ENCODE measurements at places on chromosomes 5 and 9.

- DNase-seq: no peak
These were observed 269.0 kb downstream of the DENND1A start for GRCh38 chr9:123660691-123661466.

DNA sequence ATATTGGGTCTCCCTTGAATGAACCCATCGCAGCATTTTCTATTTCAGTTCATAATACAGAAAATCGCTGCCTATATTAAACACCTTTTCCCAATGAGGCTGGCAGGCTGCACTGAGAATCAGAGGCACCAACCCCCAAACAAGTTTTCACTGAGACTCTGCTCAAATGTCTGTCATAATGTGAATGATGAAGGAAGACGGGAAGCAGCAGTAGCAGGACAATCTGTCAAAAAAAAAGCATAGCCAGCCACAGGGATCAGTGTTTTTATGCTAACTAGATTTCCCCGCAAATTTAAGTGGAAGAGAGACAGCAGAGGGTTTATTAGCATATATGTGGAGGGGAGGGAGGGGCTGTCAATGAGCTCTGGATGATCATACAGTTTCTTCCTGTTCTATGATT is 162.7 kb upstream of the PDE4D start:
- DNase-seq: no peak

- no peak for DNase-seq
These were observed 170.4 kb downstream of the FOCAD start for GRCh38 chr9:20854444-20854843.

- no peak for DNase-seq
These were observed 69.6 kb downstream of the NMUR2 start for GRCh38 chr5:152335461-152335860.

DNA sequence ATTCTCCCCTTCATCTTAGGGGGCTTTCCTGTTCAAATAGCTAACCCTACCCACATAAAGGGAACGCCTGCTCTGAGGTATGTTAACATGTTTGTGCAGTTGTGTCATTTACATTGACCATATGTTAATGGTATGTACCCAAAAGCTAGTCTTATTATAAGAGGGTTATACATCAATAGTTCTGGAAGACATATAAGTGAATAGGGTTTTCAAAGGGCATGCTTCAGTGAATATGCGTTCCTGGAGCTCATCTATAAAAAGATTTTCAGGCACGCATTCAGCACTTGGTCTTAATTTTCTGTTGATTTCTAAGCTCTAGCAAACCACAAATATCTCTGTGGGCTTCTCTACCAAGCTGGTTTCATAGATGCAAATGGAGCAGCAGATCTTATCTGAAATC is 766.1 kb downstream of the IRX1 start:
- no peak for DNase-seq

- DNase-seq: no peak
These were observed 32.0 kb downstream of the TJP2 start for GRCh38 chr9:69206047-69206446.

GRCh38 chr5:77139001-77139400 is 51.9 kb upstream of the ZBED3 start:
- no peak for DNase-seq

DNA sequence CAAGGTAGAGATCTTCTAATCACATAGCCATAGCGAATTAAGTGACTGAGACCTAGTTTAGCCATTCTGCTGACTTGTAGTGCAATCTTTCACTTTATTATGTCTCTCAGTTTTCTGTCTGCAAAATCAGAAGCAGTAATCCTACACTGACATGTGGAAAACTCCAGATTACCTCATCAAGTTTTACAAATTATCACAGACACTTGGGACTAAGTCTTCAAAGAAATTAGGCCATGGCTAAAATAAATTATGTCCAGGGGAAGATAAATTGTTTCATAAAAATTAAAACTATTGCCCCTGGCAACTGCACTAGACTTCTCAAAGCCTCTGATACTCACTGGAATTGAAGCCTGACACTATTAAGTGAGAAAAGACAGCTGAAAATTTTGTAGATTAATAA is 129.9 kb upstream of the RGMB start:
- DNase-seq: no peak

DNA sequence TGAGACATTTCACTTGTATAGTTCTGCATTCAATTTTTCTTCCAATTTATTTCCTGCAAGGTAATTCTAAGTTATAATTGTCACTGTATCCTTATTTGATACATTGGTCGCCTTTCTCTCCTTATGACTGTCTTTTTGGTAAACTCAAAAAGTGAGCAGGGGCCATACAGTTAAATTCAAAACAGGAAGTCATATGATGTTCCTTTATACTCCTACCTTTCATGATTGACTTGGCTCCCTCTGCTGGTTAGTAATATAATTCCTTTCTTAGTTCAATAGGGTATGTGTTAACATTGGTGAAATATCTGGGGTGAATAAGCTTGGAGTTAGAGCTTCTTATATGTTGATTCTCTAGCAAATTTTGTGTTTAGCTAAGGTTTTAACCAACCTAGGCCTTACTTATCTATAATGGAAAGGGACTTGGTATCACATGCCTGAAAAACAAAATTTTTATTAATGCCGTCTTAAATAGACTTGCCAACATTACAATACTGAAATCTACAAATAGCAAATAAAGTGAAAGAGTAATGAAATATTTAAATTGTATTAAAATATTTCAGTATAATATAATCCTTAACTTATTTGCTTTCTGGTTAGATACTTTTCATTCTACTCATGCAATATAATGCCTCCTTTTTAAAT is 6.0 kb upstream of the NIPBL start:
- DNase-seq: peak; percentile 38

DNA sequence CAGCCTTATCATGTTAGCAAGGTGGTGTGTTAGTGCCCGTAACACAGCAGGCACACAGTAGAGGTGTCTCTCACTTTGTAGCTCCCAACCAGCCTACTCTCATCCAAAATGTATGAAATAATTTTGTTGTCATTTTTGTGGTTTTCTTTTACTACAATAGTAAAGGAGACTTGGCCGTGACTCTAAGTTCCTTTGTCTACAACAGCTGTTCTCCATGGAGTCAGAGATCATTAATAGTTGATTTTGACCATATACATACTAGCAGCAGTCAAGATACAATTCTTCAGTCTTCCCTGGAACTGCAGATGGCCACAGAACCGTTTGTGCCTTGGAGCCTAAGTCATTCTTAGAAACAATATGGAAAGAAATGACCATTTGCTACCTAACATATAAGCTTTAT is 567.1 kb downstream of the TLR4 start:
- DNase-seq: no peak

GRCh38 chr5:154729613-154730012 is 25.6 kb upstream of the LARP1 start:
- no peak for DNase-seq

GRCh38 chr5:1101961-1102713 is 9.7 kb downstream of the SLC12A7 start:
- no peak for DNase-seq

GRCh38 chr5:52867809-52868208 is 80.1 kb downstream of the ITGA1 start:
- DNase-seq: no peak

- no peak for DNase-seq
These were observed 186.7 kb upstream of the TLX3 start for GRCh38 chr5:171122372-171122771.

- DNase-seq: no peak
These were observed 16.4 kb downstream of the JADE2 start for GRCh38 chr5:134541736-134542376.

DNA sequence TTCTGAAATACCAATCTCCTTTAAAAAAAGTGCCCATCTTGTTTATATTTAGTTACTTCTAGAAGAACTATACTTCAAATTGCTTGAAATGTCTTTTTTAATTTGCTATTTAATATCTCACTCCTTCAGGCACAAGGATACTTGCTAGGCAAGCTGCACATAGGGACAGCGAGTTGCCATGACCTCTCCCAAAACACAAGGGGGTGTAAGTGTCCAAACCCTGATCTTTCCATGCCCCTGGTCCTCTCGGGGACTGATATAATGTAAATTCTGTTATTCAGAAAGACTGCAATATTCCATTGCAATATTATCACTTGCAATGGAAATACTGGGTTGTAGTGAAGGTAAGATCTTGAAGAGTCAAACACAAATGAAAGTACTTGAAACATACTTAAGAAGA is 480.4 kb downstream of the CETN3 start:
- DNase-seq: no peak

DNA sequence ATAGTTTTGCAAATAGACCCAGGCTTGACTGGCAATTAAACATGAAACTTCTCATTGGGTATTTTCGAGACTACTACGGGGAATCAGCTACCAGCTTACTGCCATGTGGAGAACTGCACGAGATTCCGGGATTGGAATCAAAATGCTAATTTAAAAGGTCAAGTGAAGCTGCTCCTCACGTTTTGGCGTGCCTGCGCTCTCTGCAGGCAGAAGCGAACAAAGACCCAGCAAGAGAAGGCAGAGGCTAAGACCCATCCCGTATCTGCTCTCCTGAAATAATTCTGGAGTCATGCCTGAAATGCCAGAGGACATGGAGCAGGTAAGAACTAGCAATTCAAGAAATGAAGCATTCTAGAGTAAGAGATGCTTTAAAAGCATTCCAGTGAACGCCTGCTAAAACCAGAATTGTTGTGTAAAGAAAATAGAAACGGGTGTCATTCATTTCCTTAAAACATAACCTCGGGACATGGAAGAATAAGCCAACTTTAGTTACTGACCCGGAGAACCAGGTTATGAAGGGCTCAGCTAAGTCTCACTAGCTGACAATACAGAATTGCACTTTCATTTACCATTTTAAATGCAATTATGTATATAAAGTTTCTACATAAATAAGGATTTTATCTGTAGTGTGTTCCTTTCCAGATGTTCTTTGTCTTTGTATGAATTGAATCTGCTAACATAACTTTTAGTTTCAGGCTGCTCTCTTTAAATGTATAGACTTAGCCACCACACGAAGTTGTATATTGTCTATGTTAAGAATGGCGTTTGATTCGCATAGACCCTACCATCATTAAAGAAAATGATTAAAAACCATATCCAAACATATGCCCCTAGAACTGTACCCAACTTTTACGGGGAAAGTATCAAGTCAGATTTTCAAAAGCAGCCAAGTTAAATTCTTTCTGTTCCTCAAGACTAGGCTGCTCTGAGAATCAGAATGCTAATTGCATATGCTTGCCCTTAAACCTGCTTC is 2.0 kb upstream of the MAT2B start:
- peak; percentile 60 for DNase-seq

DNA sequence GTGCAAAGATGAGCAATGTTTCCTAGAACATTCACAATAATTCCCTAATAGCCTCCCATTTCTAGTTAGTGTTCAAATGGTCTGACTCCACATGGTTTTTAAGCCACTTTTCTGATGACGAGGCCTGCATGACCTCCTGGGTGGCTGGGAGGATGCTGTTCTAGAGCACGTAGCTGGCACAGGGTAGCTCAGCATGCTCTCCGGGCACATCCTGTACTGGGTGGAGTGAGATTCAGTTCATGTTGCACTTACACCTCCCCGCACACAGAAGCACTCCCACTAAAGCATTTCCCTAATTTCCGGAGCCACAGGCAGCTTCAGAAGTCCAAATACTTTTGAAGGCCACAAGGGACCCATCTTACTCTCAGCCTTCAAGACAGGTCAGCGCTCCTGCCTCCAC is 159.8 kb upstream of the LHFPL2 start:
- DNase-seq: no peak

GRCh38 chr5:19920761-19921160 is 67.2 kb downstream of the CDH18 start:
- no peak for DNase-seq

- no peak for DNase-seq
These were observed 31.9 kb upstream of the PCSK5 start for GRCh38 chr9:75858497-75859092.

DNA sequence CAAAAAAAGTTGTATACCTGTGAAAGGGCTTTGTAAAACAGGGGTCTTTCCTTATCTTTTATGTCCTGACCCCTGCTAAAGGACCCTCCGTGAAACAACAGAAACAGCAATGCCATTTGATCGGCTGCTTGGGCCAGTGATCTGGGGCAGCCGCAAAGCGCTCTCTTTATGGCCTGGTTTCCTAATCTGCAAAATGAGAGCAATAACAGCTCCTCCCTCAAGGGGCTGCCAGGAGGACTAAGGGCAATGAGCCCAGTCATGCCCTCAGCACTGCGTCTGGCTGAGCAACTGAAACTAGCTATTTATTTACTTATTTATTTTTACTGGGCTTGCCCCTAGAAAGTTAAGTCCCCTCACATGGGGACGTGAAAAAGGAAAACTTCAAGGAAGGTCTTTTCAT is 18.3 kb downstream of the CMBL start:
- DNase-seq: no peak

DNA sequence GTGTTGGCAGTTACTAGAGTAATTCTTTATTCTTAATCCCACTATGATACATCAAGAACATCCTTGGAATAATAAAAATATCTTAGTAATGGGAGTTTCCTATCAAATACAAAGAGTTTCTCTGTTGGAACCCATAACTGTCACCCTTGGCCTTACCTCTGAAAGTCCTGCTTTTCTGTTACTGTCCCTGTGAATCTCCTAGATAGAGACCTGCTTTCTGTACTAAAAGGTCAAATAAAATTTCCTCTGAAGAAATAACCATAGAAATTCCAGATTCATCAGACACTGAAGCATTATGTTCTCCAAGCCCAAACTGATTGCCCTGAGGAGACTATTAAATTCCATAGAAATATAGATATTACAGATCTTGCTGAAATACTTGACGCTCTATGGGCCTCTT is 63.0 kb downstream of the KCNV2 start:
- no peak for DNase-seq

- DNase-seq: no peak
These were observed 250.3 kb downstream of the ENC1 start for GRCh38 chr5:74390306-74390637.

DNA sequence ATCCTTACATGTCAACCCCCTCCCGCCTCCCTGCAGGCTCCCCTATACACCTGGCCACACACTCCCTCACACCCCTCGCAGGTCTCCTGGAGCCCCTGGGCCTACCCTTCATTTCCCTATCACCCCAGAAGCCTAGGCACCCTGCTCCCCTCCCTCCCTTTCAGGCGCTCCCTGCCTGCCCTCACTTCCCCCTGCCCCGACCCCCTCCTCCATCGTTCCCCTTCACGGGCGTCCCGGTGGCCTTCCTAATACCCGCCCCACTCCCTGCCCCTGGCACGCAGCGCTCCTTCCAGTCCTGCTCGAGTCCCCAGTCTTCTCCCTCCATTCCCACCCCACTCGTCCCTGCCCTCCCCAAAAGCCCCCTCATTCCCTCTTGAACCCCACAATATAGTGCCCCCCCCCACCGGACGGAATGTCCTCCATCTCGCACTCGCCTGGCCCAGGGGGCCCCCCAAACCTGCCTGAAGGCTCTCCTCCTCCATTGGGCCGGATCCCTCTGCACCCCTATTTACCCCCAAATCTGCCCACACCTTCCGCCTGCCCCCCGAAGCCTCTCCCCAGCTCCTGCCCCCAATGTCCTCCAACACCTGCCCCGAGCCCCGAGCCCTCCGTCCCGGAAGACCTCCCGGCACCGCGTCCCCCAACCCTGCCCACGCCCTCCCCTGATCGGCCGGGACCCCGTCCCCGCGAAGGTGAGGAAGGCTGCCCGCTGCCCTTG is 746 bp downstream of the STRBP start:
- DNase-seq: no peak
